ENCODE measurements at places on chromosomes 5 and 9.

DNA sequence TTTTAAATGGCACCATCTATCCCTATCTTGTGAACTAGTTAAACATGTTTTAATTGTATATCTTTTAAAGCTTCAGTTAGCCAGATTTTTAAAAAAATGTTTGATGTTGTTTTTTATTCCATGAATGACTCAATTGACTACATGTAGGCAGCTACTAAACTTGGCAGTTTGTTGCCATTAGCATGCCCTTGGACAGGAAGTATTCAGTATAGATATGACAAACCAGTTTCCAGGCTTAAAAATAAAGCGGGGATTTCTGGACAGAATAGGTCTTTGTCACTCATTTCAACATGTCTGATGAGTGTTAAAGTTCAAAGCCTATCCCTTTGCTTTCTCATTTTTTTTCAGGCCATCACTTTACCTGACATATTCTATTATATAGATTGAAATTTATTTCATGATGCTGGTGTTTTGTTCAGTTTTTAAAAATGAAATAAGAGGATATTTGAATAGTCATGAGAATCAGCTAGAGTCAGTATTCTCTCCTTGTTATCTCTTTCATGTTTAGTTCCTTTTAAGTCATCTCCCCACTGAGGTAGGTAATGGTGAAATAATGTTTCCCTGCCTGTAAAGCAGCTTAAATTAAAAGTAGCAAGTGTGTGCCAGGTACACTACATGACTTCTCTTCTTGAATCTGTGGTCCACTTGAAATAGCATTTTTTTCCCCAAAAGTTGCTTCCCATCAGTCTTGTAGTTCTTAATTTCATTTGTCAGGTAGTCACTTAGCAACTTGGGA is 11.9 kb downstream of the TNFAIP8 start:
- no peak for DNase-seq

GRCh38 chr5:123033157-123033671 is 3.3 kb downstream of the PPIC start:
- DNase-seq: no peak

DNA sequence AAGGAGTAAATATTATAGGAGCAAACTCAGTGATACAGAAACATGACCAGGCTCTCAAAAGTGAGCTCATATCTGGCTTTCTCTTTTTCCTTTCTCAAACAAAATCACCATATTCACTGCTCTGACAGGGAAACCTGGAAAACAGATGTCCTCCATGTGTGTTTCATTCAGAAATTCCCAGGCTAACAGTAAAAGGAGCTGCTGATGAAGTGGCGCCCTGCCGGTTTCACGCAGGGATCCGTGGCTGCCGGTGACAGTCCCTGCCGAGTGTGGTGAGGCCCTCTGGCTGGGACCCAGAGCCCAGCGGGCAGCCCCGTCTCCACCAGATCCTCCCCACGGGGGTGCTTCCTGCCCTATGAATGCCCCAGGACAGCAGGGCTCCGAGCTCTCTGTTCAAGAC is 208.1 kb downstream of the GNA14 start:
- DNase-seq: no peak

GRCh38 chr5:160837749-160838593 is 14.0 kb downstream of the ATP10B start:
- no peak for DNase-seq

DNA sequence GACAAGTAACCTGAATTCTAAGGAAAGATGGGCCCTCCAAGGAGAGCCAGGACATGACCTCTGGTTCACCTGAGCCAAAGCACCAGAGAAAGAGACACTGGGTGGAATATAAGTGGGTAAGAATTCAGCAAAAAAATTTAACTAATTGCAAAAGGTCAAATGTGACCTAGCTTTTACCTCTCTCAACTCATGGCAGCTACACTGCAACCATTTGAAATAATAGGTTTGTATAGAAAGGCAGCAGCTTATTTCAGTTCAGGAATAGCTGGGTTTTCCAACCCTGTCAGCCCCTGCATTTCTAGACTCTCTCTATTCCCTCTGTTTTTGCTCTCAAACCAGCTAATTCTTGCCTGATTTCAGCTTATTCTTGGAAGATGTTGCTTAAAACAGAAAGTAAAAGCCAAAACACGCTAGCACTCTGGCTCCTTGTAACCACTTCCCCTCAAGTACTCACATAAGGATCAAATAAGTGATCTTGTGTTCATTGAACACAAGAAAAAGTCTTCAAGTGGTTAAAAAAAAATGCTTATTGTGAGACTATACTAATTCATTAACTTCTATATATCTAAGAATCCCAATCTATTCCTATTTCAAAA is 101.1 kb upstream of the NR4A3 start:
- no peak for DNase-seq

- no peak for DNase-seq
Measured at GRCh38 chr5:120405923-120406322, 58.2 kb upstream of the PRR16 start.

DNA sequence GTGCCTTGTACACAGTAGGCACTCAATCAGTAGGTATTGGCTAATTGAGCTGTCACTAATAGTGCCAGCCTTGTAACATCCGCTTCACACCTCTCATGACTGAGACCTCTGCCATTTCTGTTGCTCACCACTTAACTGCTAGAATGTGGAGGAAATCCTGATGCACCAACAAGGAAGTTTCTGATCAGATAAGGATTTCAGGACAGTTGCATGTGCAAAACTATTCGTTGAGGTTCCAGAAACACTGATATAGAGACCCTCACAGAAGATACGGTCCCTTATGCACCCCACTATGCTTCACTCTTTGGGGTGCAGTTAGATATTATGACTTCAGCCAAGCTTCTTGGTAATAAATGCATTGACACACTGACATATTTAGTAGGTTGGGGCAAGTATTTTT is 10.7 kb downstream of the SAP30L start:
- DNase-seq: no peak

DNA sequence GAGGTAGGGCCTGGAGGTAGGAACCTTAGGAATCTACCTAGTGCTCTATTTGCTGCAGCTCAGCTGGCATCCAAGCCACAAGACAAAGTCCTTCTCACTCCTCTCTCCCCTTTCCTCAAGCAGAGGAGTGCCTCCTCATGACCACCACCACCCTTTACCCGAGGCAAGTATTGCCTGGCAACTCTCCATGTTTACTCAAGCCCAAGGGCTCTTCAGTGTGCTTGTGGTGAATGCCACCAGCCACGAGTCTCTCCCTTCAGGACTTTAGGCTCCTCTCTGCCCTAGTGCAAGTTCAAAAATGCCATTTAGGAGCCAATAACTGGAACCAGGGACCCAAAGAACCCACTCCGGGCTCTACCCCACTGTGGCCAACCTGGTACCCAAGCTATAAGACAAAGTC is 514.5 kb upstream of the RGMB start:
- no peak for DNase-seq

- no peak for DNase-seq
Measured at GRCh38 chr5:59758566-59758965, 135.0 kb downstream of the PDE4D start.

- DNase-seq: no peak
Measured at GRCh38 chr5:44574678-44575077, 185.5 kb upstream of the FGF10 start.

DNA sequence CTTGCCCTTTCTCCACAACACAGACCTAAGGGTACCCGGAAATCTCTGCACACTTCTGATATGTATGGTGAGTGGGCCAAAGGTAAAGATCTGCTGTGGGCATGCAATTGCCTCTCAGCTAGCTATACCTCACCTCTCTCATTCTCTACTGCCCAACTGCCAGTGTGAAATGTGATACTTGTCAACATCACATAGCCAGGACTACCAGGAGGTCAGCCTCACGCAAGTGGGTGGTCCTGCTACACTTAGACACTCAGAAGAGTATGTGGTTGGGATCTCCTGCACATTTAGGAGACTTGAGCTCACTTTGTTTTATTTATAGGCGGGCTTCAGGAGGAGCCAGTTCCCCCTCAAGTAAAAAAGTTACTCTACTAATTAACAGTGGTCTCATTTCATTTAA is 88.0 kb upstream of the MAN2A1 start:
- DNase-seq: no peak

GRCh38 chr9:107983181-107983603 is 493.6 kb upstream of the KLF4 start:
- DNase-seq: no peak

DNA sequence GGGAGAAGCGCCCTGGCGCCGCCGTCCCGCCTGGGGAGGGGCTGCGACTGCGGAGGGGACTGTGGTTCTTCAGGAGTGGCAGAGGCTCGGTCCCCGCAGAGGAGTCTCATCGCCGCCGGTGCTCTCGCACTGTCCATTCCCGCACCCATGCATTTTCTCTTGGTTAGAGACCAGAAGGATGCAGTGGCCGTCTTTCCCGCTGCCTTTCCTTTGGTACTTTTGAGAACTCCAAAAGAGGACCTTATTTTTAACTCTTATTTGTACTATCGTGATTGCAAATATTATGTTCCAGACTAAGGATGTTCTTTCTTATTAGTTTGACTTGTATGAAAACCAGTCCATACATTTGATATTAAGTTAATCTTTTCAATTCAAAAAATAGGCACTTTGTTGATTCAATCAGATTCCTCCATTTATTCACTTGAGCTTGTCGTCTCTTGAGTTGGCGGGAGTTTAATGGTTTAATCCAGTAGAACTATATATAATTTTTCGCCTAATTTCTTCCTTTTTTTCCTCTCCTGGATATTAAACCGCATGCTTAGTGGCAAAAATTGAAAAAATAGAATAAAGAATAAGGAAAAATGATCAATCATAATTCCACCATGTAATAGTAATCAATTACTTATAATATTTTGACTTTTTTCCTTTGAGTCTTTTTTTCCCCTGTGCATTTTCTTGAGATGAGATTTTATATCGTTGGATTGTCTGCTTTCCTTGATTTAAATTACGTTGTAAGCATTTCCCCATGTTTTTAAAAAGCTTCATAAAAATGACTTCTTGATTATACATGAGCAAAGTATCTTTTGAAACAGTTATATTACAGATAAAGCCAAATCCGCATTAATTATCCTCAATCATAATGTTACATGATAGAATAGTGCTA is 861 bp downstream of the ZFYVE16 start:
- DNase-seq: no peak

DNA sequence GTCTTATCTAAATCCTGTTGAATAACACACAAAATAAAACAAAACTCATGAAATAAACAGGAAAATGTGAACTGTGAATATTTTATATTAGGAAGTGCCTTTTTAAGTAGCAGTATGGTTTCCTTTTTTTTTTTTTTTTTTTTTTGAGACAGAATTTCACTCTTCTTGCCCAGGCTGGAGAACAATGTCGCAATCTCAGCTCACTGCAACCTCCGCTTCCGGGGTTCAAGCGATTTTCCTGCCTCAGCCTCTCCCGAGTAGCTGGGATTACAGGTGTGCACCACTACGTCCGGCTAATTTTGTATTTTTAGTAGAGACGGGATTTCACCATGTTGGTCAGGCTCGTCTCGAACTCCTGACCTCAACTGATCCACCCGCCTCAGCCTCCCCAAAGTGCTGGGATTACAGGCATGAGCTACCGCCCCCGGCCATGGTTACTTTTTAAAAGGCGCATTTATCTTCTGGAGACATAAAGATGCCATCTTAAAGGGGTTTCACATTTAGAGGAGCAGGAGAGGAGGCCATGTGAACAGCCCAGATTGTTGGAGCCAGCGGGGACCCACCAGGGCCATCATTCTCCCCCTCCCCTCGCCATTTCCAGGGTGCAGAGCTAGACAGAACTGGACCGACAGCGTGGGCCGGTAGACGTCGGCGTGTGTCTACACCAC is 64.1 kb downstream of the ROR2 start:
- no peak for DNase-seq

GRCh38 chr5:172453206-172453985 is 929 bp downstream of the SH3PXD2B start:
- DNase-seq: no peak

DNA sequence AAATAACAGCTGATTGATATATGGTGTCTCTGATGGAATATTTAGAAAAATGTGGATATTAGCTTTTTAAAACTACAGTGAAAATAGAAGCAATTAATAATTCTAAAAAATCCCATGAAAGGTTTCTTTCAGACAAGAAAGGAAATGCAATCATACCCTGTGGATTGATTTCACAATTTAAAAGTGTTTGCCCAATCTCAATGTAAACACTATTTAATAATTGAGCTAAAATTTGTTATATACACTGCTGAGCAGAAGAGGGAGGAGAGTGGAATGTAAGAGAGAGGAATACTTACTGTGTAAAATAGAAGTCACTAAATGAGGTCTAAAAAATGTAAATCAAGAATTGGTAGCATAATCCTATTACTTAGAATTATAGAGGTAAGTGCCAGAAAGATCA is 76.9 kb downstream of the FEM1C start:
- DNase-seq: no peak

DNA sequence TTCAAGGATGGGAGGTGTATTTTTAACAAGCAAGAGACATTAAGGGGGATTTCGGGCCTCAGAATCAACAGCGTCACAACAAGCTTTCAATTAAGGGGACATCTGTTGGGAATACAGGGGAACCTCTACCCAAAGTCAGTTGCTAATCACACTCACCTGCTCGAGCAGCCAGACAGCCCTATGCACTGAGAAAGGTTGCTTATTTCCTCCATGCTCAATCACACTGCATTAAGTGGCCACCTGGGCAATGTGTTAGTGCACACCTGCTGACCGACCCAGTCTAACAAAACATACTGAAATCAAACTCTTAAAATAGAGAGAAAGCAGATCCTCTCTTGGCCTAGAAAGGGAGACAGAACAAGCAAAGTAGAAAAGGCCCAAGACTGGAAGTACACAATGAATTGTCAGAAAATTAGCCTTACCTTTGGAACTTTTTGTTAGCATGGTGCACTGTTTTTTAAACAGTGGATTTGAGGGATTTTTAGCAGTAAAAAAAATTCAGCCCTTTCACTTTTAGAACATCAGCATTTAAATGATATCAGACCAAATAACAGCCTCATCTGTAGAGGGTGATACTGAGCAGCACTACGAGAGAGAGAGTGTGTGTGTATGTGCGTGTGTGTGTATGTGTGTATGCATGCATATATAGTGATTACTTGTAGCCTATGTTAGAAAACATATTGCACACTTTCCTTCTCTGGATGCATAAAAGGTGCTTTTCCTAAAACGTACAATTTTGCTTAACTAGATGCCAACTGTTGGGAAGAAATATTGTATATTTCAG is 1118.6 kb upstream of the DMAC1 start:
- no peak for DNase-seq

- no peak for DNase-seq
Measured at GRCh38 chr5:147404706-147405105, 105.2 kb downstream of the DPYSL3 start.

DNA sequence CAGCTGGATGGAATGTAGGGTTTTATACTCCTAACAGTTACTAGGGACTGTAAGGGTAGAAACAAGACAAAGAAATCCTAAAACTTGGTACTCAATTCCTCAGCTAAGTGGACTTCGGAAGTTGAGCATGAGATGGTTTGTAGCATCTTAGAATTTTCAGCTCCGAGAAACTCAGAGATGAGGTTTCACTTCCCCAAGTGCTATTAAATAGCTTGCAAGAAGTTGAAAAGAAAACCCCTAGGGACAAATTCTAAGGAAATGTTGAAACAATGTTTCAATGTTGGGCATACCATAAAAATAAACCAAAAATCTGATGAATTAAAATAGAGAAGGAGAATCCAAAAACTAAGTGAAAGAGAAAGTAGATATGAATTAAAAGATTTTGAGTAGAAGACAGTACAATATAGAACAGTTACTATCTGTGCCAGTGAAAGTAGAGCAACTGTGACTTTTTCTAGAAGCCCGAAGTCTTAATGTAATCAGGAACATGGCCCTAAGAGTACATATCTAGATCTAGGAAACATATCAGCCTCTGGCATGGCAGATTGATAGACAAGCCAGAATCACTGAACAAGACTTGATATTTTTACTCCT is 308.6 kb upstream of the RGMB start:
- no peak for DNase-seq

Data from CD4-positive, alpha-beta T cell treated with Interferon gamma for 1 hour (primary cell).